ENCODE measurements at places on chromosomes 5 and 9.

DNA sequence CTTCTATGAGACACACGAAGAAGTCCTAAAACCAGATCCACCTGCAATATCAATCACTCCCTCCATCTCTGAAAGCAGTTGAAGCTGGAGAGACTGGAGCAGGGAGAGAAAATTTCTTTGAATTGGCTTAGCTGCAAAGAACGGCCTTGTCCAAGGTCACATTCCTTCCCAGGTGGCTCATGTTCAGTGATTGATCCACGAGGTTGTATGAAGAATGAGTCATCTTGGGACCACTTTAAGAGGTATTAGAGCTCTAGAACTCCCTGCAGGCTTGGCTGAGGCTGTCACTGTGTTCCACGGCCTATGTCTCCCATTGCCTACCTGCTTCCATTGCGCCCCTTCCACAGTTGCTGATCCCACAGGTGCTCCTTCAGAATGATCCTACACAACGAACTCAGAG, 68.2 kb downstream of the HMHB1 start:
- no peak for DNase-seq

DNA sequence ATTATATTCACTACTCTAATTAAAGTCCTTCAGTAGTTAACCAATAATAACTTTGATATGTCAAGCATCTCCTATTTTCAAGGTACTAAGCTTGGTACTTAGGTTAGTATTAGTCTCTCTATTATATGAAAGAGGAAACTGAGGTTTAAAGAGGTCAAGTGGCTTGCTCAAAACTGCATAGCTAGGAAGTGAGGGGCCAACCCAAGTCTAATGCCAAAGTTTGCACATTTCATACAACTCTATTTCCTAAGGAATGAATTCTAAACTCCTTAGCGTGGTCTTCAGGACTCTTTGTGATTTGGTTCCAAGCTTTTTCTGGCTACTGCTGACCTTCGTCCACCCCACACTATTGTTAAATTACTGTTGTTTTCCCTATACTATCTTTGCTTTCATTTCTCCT, 9.9 kb upstream of the SHOC1 start:
- no peak for DNase-seq

GRCh38 chr5:35360671-35361070, 130.4 kb upstream of the PRLR start:
- DNase-seq, result no peak

- DNase-seq, result peak; percentile 77
Measured at GRCh38 chr9:72365525-72366256, 683 bp upstream of the ZFAND5 start.

- no peak for DNase-seq
Measured at GRCh38 chr9:128493424-128493823, 11.1 kb upstream of the GLE1 start.

DNA sequence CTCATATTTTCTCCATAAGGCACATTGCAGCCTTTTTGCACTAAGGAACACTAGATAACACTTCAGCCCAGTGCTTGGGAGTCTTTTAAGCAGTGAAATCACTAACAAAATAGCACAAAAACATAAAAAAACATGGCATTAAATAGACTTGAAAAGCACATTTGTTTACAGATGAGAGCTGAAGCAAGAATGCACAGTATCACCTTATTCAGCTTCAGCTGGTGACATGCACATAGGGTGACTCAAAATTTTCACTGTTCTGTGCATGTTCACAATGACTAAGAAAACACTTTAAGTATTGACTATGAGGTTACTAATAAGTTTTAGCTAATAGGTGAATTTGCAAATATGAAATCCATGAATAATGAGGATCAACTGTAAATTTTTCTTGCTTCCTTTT, 293.9 kb upstream of the TARS1 start:
- no peak for DNase-seq

- DNase-seq, result no peak
Measured at GRCh38 chr9:132181796-132182313, 20.0 kb downstream of the NTNG2 start.

- no peak for DNase-seq
Measured at GRCh38 chr5:120396186-120396585, 67.9 kb upstream of the PRR16 start.

- no peak for DNase-seq
Measured at GRCh38 chr9:133571391-133571890, 36.9 kb downstream of the ADAMTSL2 start.

DNA sequence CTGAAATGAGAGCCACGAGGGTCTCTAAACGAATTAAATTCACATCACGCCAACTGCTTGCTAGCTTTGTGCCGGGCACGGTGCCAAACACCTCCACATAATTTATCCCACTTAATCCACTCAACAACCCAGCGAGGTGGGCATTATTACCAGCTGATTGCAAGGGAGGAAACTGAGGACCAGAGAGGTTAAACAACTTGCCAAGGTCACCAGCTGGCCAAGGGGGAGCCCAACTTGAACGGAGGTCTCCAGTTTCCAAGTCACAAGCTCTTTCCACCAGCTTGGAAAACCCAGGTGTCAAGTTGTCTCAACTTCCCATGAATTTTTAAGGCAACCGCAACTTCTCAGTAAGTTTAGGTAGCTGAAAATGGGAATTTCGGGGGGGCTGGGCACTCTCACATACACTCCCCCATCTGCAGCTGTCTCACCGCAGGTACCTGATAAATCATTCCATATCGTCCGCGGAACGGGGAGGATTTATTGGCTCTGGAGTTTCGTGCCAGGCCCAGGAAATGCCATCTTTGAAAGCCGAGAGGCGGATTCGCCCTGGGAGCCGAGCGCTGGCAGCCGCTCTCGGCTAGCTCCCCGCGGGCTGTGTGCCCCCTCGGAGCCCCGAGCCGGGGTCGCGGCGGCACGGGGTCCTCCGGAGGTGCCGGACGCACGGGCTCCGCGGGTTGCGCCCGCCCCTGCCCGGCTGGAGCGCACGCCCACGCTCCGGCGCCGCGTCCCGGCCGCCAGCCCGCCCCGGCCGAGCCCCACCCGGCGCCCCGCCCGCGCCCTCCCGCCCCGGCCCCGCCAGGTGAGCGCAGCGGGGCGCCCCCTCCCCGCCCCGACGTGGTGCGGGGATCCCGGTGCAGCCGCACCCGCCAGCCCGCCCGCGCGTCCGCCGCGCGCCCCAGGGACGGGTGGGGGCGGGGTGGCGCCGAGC, 617 bp downstream of the PTPN3 start:
- DNase-seq, result no peak

DNA sequence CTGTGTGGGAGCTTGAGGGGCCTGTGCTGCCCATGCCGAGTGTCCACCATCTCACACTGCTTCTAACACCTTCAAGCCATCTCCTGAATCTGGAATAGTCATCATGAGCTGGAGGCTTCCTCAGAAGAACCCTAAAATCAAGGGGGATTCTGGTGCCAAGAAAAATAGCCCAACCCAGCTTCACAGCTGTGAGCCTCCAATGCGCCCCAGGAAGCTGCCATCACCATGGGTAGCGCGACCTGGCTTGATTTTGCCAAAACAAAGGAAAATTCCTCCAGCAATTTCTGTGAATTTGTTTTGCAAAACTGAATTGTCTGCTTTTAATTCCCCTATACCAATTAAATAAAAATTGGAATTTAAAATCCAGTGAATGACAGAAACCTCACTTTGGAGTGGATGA, 6.2 kb upstream of the TIFAB start:
- DNase-seq, result no peak

GRCh38 chr5:131589510-131590348, 45.3 kb downstream of the RAPGEF6 start:
- DNase-seq, result peak; percentile 22

DNA sequence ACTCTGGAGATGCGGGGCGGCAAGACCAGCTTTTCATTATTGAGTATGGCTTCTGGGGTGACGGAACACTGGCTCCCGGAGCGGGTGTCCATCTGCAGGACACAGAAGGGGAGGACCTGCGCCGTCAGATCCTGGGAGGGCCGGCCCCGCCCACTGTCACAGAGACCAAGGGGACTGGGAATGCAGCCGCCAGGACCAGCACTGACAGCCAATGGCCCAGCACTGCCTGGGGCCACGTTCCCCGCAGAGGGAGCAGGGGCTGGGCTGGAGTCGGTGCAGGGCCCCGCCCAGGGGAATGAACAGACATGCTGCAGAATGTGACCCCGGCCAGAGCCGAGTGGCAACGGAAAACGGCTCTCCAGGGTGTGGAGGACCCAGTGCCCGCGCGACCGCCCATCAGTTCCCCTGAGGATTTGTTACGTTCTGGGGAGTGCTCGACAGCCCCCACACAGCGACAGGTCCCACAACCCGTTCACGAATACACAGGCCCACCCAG, at the start of gene ZDHHC11:
TSS of gene ZDHHC11 (minus strand) at position 476 of the 496 bp plus-strand sequence. CDS start at position 92, 384 bp downstream.
- no peak for DNase-seq

DNA sequence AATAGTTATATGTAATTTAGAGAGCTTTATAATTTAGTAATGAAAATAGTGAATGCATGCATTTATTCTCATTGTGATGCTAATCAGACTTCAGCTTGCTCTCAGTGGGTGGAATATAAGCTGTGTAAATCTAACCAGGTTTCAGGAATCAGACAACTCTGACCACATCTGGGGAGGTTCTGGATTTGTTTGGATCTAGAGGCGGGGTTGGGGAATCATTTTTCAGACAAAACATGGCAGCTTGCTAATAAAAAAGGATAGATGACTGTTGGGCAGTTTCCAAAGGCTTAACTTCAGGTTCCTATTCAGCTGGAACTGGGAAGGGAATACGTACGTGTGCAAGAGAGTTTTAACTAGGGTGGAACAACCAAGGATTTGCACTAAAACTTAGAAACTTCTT, 43.2 kb upstream of the MAMDC2 start:
- no peak for DNase-seq

DNA sequence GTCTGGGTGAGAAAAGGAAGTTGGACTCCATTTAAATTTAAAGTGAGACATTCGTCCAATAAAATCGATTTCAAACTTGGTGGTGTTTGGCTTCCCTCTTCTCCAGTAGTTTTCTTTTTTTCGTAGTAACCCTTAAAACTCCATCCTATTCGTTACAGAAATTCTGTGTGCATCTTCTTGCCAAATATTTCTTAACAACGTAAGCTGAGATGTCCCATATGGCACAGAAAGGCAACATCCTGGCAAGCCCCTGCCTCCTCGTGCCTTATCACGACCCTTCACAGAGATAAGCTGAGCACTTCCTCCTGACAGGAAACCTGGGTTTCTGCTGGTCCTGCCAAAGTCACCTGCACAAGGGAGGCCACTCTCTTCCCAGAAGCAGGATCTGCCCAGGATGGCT, 11.8 kb upstream of the ADAMTS2 start:
- DNase-seq, result no peak

GRCh38 chr5:151004499-151004898, 15.9 kb upstream of the GPX3 start:
- no peak for DNase-seq

DNA sequence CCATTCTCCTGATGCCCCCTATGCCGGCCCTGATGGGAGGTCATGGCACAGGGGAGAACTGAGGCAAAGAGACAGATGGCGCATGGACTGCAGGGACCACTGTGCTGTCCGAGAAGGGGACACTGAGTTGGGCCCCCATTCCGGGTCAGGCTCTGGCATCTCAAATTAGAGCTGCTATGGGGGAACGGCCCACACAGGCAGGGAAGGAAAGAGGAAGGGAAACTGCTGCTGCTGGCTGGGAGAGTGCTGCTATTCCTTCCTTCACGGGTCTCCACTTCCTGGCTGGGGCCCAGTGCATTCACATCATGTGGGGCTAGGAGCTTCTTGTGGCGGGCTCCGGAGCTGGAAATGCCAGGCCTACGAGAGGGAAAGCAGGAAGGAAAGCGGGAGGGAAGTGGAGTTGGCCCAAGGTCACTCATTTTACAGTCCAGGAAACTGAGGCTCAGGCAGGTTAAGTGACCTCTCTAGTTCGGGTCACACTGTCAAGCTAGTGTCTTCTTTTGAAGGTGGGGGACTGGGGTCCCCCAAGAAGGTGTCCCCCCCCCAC, 1.3 kb upstream of the CARD19 start:
- peak; percentile 94 for DNase-seq

- peak; percentile 61 for DNase-seq
Measured at GRCh38 chr5:150777685-150778084, 872 bp upstream of the SMIM3 start.

GRCh38 chr9:130128251-130128650, 44.0 kb upstream of the NCS1 start:
- DNase-seq, result peak; percentile 90

DNA sequence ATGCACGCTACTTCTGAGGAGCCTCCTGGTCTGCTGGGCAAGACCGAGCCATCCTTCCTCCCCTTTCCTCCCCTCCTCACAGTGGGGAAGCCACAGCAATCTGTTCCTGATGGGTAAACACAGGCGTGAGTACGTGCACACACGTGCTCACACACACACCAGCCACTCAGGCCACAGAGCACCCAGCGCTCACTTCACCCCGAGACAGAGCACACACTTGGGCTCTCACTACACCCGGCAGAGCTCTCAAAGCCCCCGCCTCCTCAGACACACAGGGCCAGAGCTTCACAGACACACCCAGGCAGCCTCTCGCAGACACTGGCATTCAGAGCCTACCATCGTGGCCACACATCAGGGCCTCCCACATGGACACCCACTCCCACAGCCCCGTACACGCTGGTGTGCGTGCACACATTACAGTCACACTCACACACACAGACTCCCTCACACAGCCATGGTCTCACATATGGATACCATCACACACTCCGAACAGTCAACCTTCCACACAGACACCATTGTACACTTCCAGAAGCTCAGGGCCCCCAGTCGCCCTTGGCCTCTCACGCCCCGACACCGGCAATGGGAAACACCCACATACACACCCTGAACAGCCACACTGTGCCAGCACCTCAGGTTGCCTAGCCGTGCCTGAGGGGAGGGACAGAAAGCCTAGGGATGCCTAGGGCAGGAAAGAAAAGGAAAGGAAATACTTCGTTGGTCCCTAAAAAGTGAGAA, 13.5 kb downstream of the CNTFR start:
- no peak for DNase-seq

GRCh38 chr5:119220576-119221197, 135.1 kb upstream of the TNFAIP8 start:
- DNase-seq, result peak; percentile 69

DNA sequence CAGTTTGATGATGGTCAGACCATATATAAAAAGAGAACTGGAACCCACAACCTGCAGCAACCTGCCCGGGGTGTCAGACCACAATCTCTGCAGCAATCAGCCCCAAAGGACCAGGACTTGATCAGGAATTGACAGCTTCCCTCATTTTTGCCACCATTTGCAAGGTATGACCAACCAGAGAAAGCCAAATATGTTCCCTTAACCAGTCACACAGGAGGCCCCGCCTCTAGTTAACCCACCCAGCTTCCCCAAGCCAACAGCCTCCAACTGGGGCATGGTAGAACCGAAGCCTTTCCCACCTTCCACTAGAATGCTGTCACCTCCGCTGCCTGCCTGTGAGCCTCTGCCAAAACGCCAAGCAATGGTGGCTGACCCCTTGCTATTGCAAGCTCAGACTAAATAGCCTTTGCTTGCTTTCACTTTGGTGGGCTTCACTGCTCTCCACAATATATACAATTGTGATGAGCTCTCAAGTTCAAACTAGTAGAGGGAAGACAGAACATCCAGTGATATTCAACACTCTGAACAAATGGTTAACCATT, 86.3 kb downstream of the AK8 start:
- no peak for DNase-seq

DNA sequence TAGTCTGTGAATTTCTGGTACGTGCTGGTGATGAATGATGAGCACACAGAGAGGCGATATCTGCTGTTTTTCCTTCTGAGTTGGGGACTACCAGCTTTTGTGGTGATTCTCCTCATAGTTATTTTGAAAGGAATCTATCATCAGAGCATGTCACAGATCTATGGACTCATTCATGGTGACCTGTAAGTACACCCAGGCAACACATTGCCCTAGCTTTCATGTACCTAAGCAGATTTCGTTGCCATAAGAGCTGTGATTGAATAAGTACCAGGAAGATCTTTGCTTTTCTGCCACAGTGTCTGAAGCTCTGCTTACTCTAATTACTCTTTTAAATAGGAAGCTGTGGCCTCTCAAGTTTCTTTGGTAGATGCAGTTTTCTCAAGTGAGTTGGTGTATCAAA, 397.8 kb downstream of the ARRDC3 start:
- no peak for DNase-seq

All from MV-4-11 (cell line).